Kidney epithelial cell (primary cell): ENCODE measurements at places on chromosomes 2 and 18. TPM values are rescaled to one million over a fixed set of nuclear protein-coding genes. Genes with fewer than 3 reads are reported as not detected.

Gene TXNL1
- 73.7 and 76.1 TPM in 2 replicates for total RNA-seq

Gene POTEI
- not detected in 2 replicates for total RNA-seq

Gene FTCDNL1
- total RNA-seq = 0.29 and 1.3 TPM in 2 replicates

DNA sequence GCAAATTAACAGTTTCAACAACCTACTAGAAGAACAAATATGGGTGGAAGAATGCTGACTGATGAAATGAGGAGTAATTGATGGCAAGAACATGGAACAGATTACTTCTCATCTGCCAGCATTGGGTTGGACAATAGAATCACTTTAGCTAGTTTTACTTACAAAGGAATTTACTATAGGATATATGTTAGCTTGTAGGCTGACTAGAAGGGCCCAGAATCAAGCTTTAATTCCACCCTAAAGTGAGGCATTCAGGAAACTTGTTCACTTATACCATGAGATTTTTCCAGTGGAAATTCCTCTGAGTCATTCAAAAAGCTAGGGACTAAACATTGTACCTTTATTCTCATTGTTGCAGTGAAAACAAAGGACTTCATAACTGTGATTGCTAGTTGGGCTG is 5.0 kb upstream of the ZSWIM2 start:
- DNase-seq = no peak

- no peak for DNase-seq
Measured at GRCh38 chr2:216142540-216142939, 33.4 kb downstream of the XRCC5 start.

DNA sequence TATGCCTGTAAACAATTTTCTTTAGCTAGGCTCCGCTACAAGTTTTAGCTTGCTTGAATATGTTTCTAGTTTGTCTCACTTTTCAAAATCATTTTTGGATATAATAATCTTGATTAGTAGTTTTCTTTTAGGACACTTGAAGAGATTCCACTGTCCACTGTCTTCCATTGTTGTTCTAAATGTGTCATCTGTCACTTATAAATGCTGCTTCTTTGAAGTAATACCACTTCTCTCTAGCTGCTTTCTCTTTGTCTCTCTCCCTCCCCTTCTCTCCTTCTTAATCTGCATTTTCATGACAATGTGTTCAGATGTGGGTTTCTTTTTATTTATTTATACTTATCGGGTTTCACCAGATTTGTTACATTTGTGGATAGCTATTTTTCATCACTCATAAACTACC is 73.7 kb upstream of the DPP10 start:
- DNase-seq = no peak

DNA sequence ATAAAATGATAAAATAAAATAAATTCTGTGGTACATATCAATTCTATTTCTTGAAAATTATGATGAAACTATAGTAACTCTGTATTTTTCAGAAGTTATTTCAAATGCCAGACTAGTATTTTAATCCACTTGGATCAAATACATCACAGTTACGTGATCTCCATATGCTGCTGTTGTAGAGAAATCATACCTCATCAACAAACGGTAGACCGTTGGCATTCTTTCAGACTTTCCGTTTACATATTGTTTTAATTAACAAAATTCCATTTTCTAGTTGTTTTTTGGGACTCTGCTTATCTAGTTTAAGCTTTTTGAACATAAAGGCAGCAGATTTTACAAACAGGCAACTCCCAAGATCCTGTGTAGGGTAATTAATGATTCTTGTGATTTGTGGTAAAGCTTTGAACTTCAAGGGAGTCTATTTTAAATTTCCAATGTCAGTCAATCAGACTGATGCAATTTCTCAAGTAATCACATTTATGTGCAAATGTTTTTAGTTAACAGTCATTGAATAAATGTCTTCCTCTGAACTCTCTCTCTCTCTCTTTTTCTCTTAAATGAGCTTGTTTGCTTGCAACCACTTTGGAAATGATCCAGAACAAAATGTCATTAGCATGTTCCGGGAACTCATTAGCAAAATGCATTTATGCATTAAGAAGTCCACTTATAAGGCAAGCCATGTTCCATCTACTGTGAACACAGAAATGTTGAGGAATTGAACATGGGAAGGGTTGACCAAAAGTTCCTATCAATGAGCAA is 31.8 kb downstream of the NYAP2 start:
- no peak for DNase-seq

DNA sequence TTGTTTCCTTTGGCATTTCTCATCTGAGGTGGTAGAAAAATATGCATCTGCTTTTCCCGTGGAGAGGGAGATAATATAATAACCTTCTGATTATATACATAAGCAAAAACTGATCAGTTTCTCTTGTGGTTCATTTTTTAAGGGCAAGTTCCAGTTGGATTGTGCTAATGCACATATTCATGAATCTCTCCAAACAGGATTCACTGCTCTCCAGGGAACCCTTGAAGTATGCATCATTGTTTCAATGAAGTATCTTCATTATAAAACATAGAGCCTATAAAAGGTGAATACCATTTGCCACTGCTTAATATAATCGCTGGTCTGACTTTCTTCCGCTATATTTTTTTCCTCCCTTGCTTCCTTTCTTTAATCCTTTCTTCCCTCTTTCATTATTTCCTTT is 384.7 kb downstream of the FIGN start:
- no peak for DNase-seq

DNA sequence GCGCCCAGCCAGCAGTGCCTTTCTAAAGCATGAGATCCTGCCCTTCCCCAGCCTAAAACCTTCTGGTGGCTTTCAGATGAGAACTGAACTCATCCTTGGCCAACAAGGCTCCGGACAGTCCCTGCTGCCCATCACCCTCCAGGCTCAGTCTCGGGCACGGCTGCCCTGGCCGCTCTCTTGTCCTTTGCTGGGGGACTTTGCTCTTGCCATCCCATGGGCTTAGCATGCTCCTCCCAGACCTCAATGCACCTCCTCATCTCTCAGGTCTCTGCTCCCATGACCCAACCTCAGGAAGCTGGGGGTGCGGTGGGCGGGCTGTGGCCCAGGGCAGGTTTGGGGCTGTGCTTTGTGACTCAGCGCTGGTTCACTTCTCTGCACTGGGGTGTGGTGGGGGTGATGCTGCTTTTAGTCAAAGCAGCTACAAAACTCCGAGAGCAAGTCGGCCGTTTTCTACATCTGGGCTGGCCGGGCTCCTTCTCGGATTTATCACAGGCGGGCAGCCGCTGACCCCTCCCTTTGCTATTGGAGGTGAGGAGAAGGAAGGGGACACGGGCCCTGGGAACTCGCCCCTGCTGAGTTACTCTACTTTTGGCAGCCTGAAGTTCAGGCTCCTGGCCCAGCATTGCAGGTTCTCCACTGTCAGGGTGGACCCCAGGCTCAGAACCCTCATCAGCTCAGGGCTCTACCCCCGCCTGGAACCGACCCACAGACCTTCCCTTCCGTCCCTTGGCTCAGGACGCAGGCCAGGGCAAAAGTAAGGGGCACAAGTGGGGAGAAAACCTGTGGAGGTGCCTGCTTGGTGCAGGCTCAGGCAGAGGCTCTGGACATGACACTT is 90.6 kb upstream of the TAF1B start:
- DNase-seq = no peak

GRCh38 chr2:98748292-98749065 is 17.5 kb upstream of the MGAT4A start:
- DNase-seq = no peak

- no peak for DNase-seq
Measured at GRCh38 chr18:22109535-22109934, 59.9 kb upstream of the GATA6 start.

GRCh38 chr2:90645-91312 is 44.5 kb upstream of the FAM110C start:
- DNase-seq = no peak
